AG04450 (cell line): ENCODE measurements at places on chromosomes 16 and 17.
A peak's percentile ranks its signal among the peaks of the same experiment; 100 is the strongest.

GRCh38 chr16:30623536-30624283, 13.5 kb upstream of the ZNF689 start:
- DNase-seq: no peak

GRCh38 chr17:27986805-27987684, 55.4 kb upstream of the NLK start:
- no peak for DNase-seq

DNA sequence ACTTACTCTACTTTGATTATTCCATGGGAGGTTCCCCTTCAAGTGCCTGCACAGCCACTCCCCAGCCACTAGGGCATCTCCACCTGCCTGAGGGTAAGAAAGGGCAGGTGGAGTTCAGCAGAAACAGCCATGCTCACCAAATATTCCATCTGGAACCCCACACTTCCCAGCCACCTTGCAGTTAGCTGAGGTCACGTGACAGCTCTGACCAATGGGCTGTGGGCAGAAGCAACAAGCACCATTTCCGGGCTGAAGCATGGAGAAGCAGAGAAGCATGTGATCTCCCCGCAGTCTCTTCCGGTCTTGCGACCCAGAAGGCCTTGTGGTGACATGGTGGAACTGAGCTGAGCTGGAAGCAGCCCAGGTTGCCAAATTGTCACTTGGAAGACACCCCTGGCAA, 108.6 kb downstream of the CCT6B start:
- no peak for DNase-seq

DNA sequence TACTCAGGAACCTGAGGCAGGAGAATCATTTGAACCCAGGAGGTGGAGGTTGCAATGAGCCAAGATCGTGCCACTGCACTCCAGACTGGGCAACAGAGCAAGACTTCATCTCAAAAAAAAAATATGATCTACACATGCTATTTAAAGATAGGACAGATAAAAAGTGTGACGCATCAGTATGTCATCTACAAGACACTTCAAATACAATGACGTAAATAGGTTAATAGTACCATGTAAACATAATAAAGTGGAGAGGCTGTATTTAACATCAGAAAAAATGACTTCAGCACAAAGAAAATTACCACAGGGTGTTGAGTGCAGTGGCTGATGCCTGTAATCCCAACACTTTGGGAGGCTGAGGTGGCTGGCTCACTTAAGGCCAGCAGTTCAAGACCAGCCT, 20.2 kb downstream of the ZNF778 start:
- DNase-seq: no peak

DNA sequence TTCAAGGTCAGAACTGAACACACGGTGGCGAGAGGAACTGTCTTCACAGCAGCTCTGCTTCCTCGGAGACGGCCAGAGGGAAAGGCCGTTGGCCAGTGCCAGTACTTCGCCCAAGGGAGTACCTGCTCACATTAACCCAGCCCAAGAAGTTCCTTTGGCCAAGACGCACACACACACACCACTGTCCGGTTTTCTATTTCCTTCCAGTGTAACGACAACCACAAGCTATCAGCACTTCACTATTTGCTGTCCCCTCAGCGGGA, 744 bp upstream of the GGNBP2 start:
- DNase-seq: no peak

DNA sequence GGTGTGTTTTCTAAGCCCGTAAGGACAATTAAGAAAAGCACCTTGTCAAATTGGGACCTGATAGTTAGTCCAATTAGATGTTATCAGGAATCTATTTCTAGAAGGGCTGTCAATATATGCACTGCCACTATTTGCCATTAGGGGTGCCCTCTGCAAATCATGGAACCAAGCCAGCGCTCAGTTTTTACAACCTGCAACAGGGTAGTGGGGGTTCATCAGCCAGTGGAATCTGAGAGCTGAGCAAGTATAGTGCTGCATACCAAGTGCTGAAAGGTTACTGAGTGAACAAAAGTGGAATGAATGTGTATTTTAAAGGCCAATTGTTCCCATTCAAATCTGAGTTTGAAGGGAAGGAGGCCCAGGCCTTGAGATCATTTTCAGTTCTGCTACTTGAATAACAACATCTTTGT, 10.4 kb downstream of the PRR11 start:
- no peak for DNase-seq

- DNase-seq: no peak
These were observed 22.6 kb upstream of the COQ7 start for GRCh38 chr16:19044769-19045168.

GRCh38 chr16:85615852-85616606, 2.9 kb downstream of the GSE1 start:
- DNase-seq: peak; percentile 51

DNA sequence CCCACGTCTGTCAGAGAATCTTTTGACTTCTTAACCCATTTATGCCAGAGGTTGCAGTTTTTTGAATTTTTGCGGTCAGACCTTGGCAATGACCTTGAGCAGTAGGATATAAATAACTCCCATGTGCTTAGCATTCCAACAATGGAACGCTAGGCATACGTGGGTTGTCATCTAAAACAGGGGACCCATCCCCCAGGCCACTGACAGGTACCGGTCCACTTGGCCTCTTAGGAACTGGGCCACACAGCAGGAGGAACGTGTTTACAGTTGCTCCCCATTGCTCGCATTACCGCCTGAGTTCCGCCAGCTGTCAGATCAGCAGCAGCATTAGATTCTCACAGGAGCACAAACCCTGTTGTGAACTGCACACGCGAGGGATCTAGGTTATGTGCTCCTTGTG, 76.8 kb upstream of the LGALS9 start:
- DNase-seq: no peak

DNA sequence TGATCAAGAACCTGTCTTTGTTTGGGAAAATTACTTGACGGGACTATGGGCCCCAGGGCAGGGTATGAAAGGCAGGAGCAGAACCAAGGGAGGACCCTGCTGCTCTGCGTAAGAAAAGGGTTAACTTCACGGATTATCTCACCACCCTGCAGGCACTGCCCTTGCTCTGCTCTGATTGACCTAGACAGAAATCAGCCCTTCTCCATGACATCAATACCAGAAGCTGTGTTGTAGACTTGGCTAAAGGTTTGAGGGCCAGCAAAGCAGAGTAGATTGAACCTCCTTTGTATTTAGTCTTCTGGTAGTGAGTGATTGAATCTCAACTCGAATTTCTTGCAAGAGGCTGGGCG, 52.9 kb upstream of the ETV4 start:
- no peak for DNase-seq

DNA sequence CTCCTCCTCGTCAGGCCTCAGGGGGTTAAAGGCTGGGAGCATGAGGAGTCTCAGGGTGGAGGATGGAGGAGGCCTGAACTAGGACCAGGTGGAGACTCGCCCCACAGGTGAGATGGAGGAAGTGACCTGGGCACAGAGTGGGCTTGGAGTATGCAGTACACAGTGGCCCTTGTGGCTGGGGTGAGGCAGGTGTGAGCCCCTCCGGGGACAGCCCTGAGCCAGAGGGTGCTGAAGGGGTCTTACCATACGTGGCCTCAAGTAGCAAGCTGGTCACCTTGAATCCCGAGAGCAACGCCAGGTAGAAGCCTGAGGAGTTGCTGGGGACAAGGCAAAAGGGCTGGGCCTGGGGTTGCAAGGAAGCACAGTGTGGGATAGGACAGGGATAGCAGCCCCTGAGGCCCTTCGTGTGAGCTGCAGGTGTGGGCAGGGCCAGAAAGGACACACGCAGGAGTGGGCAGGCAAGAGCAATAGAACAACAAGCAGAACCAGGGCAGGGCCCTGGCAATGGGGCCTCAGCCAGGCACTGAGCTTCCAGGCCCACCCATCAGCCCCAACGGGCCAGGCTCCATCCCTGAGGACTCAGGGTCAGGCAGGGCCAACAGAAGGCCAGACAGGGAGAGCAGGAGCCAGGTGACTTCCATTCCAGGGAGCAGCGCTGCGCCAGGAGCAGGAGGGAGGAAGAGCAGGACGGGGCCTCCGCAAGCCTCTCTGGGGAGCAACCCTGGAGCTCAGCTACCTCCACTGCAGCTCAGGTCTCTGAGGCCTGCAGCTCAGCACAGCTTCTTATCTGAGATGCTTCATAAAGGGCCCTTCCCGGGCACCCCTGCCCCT, 64.2 kb upstream of the TNRC6C start:
- DNase-seq: no peak

DNA sequence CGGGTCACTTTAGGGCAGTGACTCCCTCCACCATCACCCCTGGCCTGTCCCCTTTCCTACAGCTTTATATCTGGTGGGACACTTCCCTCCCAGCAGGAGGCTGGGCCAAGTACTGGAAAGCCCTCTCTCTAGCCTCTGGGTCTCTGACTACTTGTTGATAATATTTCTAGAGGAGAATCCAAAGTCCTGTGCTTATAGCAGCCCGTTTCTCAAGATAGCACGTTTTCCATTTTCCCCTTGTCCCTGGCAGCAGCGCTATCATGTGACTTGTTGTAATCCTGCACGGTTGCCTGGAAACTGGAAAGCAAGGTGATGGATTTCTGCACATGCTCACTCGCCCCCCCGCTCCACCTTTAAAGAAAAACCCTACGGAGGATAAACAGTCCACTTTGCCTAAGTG, 3.3 kb upstream of the AXIN2 start:
- DNase-seq: no peak

GRCh38 chr16:89143201-89143741, 28.3 kb upstream of the CDH15 start:
- DNase-seq: no peak

DNA sequence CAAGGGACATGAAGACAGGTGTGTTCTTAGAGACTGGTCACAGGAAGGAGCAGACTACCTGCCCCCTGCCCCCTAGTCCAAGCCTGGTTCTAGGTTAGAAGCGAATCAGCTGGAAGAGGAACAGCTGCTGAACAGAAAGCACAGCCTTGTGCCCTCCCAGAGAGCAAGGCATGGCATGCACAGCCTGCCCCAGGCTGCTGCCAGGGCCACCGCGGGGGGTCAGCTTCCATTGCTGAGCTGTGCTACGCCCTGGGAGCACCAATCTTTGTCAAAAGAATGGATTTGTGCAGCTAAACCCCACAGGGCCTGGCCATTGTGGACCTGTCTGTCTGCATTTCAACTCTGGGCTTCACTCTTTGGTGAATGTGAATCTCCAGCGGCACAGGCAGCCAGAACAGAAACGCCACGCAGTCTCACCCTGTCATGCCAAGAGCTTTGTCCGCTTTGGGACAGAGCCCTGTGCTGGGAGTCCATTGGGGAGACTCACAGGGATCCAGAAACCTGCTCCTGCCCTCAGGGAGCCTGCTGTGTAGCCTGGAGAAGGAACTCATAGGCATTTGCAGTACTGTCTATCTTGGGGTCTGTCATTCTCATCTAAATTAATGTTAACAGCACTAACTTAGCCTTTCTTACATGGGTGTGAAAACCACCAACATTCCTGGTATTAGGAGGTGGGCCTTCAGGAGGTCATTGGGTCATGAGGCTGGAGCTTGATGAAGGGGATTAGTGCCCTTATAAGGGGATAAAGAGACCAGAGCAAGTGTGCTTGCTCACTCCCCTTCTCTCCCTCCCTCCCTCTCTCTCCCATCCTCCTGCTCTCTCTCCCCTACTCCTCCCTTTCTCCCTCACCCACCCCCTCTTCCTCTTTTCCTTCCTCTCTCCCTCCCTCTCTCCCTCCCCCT, 25.6 kb upstream of the CDRT4 start:
- DNase-seq: no peak

- no peak for DNase-seq
These were observed 200.4 kb downstream of the AXIN2 start for GRCh38 chr17:65360961-65361552.

- no peak for DNase-seq
These were observed 130.3 kb downstream of the RAB11FIP4 start for GRCh38 chr17:31521632-31522283.

DNA sequence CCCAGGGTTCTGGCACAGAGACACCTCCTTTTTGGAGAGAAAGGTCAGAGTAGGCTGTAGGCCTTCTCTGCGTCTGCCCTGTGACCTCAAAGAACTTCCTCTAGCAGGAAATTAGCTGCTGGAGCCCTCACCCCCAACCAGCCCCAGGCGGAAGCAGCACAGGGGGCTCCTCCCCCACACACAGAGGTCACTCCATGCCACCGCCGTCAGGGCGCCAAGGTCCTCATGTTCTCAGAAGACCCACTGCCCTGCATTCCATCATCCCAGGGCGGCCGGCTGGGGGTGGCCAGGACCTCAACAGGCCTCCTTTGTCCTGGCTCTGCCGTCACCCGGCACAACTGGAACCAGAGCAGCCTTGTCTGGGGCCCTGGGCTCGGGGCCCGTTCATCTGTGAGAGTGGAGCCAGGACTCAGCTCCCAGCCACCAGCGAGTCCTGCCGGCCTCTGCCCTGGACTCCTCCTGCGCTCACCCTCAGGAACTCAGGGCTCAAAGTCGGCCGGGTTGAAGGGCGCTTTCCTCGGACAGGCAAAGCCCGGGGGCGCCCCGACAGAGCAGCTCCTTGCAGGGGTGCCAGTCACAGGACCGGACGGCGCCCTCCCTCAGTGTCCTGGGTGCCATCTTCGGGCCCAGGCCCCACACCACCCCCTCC, 1.2 kb downstream of the TMC6 start:
- DNase-seq: no peak

- no peak for DNase-seq
These were observed 33.6 kb upstream of the RAI1 start for GRCh38 chr17:17647524-17648178.

DNA sequence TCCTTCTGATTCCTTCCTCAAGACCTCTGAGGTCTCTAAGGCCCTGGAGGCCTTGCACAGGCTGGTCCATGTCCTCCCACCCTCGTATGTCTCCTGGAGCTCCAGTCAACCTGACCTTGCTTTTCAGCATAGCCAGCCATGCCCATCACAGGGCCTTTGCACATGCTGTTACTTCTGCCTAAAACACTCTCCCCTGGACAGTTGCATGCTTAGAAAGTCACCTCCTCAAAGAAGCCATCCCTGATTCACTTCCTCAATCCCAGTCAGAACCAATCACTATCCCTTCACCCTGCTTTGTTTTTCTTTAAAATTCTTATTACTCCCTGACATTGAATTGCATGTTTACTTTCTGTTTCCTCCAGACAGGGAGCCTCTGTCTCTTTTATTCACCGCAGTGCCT, 322.1 kb upstream of the CCL2 start:
- no peak for DNase-seq

DNA sequence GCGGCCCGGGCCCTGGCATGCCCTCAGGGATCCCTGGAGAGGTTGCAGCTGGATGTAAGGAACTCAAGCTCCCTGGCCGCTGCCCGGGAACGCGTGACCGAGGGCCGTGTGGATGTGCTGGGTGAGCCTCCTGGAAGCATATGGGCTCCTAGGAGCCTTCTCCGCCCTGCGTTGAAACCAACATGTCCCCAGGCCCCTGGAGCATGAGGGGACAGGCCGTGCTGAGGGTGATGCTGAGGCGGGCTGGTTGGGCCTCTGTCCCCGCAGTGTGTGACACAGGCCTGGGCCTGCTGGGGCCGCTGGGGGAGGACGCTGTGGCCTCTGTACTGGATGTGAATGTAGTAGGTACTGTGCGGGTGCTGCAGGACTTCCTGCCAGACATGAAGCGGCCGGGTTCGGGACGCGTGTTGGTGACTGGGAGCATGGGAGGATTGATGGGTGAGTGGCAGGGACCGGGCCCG, 5.7 kb upstream of the HSD17B1 start:
- no peak for DNase-seq

DNA sequence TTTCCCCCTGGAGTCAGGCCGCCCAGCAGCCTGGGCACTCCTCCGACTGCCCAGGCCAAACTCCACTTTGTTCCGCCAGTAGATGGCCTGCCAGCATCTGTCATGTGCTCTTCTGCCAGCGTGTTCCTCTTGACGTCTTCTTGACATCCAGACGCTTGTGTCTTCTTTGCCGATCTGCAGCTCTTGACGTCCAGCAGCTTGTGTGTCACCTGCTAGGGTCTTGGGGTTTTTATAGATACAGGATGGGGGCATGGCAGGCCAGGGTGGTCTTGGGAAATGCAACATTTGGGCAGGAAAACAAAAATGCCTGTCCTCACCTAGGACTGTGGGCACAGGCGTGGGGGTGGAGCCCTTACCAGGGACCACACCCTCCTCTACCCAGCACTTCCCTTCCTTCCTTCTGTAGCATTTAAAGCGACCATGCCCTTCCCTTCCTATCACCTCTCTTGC, 88.7 kb downstream of the BMERB1 start:
- no peak for DNase-seq
